8988T (cell line): ENCODE measurements at places on chromosomes 7 and 10.

- no peak for DNase-seq
These were observed 172.1 kb downstream of the CAMK1D start for GRCh38 chr10:12521423-12521822.

DNA sequence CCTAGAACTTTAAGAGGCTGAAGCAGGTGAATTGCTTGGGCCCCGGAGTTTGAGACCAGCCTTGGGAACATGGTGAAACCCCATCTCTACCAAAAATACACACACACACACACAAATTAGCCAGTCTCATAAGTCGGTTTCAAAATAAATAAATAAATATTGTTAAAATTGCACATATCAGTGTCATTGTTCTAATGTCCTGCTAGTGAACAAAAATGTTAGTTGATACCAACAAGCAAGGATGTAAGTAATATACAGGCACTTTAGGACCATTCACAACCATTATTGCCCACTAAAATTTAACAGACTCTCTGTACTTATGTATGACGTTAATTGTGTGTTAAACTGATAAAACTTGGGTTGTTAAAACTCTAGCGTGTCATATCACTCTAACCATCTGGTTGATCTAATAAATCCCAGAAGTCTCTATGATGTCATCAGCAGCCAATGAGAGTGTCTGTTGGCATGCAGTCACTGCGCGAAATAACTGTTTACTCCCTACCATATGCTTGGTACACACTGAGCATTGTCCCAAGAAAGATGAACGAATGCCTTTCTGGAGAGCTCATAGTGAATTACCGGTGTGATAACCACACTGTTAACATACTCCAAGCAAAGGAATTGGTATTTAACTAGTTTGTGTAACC is 30.4 kb upstream of the OTUD1 start:
- DNase-seq, result no peak

- no peak for DNase-seq
These were observed 17.9 kb upstream of the FFAR4 start for GRCh38 chr10:93548376-93549071.

GRCh38 chr7:29629507-29629906 is 65.9 kb downstream of the PRR15 start:
- no peak for DNase-seq
